GM03348 (cell line): ENCODE measurements at places on chromosomes 12 and 14.

GRCh38 chr12:103672401-103673119 lies 85.5 kb downstream of the STAB2 start:
- peak; percentile 50 for DNase-seq

- DNase-seq = no peak
These were observed 24.8 kb upstream of the LGALS3 start for GRCh38 chr14:55103971-55104954.

DNA sequence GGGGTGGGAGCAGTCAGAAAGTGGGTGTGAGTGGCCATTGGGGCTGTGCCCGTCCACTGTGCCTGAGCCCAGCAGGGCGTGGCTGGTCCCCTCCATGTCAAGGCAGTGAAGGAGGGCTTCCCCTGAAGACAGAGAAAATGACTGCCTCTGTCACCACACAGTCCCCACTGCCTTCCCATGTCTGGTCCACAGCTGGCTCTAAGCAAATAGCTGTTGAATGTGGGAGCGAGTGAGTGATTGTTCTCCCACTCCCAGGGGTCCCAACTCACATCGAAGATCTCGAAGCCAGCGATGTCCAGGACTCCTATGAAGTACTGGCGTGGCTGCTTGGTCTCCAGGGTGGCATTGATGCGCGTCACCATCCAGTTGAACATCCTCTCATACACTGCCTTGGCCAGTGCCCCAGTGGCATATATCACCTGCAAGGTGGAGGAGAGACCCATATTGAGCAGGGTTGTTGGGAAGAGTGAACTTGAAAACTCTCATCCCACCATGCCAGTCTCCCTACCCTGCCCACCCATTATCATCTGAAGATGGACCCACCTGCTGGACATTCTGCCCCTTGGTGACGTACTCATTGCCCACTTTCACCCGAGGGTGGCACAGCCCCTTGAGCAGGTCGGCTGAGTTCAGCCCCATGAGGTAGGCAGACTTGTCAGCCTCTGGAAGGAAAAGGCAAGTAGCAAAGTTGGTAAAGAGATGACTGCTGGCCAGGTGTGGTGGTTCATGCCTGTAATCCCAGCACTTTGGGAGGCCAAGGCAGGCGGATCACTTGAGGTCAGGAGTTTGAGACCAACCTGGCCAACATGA lies 6.6 kb downstream of the MYH7 start:
- DNase-seq = no peak

GRCh38 chr14:76434220-76434619 lies 58.3 kb downstream of the ESRRB start:
- no peak for DNase-seq

DNA sequence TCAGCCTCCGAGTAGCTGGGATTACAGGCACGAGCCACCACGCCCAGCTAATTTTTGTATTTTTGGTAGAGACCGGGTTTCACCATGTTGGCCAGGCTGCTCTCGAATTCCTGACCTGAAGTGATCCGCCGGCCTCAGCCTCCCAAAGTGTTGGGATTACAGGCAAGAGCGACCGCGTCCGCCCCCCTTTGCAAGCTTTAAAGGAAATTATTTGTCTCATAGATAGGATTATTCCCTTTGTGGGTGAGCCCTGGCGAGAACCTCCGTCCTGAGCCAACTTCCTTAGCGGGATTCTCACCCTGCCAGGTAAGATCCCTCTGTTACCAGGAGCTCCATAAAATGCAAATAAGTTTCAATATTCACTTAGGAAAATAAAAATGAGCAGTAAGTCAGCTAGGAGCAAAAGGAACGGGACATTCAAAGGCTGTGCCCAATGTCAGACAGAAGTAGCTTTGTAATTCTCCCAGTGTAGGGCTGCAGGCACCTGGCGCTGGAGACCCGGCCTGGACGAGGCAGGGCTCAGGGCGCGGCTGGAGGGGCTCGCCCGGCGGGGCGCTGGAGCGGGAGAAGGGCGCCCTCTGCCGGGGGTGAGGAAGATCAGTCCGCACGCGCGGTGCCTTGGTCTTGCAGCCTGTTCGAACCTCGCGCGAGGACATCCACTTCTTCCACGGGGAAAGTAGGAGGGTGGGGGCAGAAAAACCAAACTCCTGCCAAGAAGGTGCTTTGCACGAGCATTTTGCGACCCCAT lies 47.2 kb upstream of the PLXNC1 start:
- peak; percentile 90 for DNase-seq

DNA sequence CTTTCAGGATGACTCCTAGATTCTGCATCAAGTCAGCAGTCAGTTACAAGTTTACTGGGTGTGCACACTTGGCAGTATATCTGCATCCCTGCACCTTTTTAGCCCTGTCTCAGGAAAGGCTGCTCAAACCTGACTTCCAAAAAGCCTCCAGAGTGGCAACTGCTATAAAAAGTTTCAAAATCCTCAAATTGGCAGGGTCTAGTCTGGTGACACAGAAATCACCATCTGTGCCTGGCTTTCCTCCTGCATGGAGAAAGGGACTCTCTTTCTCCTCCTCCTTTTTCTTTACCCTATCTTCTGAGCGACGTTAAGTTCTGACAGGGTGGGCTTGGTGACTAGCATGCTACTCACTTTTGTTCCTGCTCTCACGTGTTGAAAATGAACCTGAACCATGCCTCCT lies 679.5 kb downstream of the C12orf50 start:
- no peak for DNase-seq

- DNase-seq = no peak
These were observed 767 bp upstream of the CCNT1 start for GRCh38 chr12:48717252-48717695.

DNA sequence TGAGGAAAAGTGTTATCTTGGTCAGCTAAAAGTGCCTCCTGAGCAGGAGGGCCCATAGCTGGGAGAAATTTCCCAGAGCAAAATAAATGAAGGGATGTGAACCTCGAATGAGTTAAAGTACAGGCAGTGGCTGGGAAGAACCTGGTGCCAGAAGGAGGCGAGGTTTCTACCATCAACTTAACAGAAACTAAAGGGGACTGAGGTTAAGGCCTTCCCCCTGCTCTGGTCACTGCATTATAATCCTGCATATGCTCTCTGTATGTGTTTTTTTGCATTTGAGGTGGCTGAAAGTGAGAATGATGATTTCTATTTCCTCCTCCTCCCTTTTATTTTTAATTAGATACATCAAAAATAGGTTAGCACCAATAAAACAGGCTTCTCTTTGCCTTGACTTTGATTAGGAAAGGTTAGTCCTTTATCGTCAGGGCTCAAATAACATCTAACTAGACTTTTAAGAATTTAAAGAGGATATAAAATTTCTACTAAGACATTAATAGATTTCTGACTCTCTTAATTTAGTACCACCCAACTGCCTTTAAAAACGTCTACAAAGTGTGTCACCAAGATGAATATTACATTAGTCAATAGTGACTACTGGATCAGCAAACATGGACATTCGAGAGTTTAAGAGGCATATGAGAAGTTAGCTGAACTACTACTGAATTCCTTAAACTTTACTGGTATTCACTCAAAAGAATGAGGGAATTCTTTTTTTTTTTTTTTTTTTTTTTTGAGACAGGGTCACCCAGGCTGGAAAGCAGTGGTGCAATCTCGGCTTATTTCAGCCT lies 49.2 kb downstream of the GALNT4 start:
- no peak for DNase-seq

GRCh38 chr14:89284333-89285058 lies 132.5 kb downstream of the FOXN3 start:
- DNase-seq = peak; percentile 68

- no peak for DNase-seq
These were observed 127.6 kb upstream of the FSCB start for GRCh38 chr14:44634692-44635091.

DNA sequence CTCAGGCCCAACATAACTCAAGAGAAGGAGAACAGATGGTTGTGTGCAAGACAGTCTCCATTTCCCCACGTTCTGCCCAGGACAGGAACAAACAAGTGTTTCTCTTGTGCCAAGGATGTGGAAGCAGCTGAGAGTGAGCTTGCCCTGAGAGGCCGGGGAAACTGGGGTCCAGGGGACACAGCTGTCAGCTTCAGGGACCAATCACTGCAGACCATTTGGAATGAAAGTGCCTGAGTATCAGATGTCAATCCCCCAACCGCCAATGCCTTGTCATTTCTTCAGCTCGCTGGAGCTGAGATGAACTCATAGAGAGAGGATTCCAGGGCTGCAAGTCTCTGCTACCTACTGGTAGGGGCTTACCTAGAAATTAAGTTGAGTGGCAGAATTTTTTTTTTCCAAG lies 71.9 kb upstream of the METAP2 start:
- no peak for DNase-seq
